Endodermal cell (in vitro differentiated cells): ENCODE measurements at places on chromosomes 2 and 18.
A peak's percentile ranks its signal among the peaks of the same experiment; 100 is the strongest.

DNA sequence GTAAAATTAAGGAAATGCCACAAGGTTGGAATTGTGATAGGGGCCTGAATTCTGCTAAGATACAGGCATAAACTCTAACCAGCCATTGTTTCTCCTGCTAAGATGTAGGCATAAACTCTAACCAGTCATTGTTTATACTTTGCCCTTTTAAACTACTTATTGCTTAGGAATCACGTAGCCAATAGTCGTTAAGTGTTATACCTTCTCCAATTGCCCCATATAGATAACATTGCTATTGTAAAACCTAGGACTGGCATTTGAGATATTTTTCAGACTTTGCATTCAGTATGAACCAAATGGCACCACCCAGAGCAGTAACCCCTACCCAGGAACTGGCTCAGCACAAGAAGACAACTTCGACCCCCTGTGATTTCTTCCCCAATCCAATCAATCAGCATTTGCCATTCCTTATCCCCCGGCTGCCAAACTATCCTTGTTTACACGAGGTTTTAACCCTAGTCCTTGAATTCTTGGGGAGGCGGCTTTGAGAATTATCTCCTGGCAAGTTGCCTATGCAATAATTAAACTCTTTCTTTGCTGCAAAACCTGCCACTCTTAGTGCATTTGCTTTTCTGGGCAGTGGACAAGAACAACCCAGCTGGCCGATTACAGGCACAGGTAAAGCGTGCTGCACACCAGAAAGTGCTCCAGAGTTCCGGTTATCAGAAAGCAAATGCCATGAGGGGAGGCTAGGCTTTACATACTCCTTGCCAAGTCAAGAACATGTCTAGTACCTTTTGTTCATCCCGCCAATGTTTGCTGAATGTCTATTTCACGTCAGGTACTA, 167.6 kb downstream of the LAMA1 start:
- no peak for DNase-seq

- no peak for DNase-seq
These were observed 436.4 kb upstream of the ST6GAL2 start for GRCh38 chr2:107322416-107322815.

- no peak for DNase-seq
These were observed 61.6 kb downstream of the TRIB2 start for GRCh38 chr2:12778369-12778768.

DNA sequence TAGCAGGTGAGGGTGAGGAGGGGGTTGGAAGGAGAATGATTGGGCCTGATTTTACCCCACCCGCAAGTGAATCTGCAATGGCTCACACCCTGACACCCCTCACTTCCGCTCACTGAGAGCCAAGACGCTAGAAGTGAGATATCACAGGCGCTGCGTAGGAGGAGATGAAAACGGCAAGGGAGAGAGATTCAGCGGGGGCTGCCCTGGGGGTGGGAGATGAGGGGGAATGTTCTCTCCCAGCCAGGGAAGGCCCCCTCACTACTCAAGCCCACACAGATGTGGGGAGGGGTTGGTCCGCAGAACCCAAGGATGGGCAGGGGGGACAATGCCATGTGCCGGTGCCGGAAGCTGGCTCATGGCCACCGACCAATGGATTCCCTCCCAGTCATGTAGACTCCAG, 32.9 kb downstream of the LOXHD1 start:
- DNase-seq = no peak

DNA sequence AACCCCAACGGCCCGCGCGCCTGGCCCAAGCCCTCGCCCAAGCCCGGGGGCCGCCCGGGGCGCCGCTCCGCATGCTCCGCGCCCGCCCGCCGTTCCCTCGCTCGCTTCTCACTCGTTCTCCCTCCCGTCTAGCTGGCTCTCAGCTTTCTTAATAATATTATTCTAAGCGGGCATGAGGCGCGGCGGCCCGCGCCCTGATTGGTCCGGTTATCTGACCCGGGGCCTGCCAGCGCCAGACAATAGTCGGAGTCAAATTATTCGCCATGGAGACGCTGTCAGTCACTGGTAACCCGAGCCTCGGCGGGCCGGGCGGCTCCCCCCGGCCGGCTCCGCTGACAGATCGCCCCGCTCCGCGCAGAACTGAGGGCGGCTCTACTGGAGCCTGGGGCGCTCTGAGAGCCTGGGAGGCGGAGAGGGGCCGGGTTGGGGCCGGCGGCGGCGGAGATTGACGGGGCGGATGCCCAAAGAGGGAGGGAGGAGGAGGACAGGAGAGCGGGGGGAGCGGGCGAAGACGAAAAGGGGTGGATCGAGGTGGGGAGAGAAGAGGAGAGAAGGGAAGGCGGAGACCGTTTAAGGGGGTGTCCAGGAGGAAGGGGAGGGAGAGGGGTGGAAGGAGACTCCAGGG, at the start of gene SIX2:
TSS of gene SIX2 (minus strand) at position 150 of the 625 bp plus-strand sequence. CDS start 342 bp downstream, outside the sequence.
- peak; percentile 98 for DNase-seq

- peak; percentile 48 for DNase-seq
These were observed 97.6 kb downstream of the NDUFA10 start for GRCh38 chr2:239927424-239927981.

DNA sequence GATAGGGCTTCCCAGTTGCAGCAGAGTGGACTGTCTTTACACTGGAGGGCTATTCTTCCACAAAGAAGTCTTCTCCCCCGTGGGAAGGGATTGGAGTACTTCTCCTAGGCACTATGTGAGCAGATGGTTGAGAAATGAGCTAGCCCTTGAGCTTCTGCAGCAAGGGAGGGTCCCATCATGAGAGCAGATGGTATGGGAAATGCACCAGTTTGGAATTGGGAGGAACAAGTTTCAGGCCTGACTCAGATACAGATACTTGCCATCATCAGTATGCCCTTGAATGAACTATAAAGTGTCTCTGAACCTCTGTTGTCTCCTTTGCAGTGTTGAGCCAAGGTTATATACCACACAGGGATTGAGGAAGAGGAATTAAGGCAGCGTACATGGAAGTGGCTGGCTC, 757.4 kb downstream of the RNF144A start:
- DNase-seq = no peak

DNA sequence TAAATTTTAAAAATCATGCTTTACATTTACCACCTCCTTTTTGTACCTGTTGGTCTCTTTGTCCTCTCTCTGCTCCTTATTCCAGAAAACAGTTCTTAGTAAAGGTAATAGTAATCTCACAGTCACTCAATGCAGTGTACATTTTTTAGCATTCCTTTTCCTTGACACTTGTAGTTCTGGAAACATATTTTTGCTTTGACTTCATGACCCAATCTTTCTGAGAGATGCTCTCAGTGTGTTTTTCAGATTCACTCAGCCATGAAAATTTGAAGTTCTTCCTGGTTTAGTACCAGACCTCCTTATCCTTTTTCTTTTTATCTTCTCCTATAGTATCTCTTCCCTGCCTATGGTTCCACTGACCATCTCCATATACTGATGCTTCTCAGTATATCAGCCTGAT, 747.5 kb upstream of the ZEB2 start:
- no peak for DNase-seq

GRCh38 chr2:102154946-102155702, 12.6 kb downstream of the IL1R1 start:
- no peak for DNase-seq

GRCh38 chr2:12928775-12929401, 212.2 kb downstream of the TRIB2 start:
- DNase-seq = no peak

DNA sequence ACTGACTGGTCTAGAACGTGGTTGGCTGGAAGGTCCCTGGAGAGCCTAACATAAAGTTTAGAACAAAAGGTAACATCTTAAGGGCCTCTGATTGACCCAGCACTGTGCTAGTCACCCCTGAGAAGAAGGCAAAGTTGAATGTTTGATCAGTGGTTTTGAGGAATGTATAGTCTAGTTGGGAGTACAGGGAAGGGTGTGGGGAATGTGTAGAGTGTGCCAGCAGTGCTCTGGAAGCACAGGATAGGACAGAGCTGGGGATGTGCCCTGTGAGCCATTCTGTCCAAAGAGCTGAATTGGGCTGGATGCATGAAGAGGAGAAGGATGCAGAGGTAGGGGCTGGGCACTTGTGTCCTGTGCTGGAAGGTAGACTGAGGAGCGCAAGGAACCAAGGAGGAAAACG, 41.0 kb upstream of the DOCK10 start:
- DNase-seq = no peak

DNA sequence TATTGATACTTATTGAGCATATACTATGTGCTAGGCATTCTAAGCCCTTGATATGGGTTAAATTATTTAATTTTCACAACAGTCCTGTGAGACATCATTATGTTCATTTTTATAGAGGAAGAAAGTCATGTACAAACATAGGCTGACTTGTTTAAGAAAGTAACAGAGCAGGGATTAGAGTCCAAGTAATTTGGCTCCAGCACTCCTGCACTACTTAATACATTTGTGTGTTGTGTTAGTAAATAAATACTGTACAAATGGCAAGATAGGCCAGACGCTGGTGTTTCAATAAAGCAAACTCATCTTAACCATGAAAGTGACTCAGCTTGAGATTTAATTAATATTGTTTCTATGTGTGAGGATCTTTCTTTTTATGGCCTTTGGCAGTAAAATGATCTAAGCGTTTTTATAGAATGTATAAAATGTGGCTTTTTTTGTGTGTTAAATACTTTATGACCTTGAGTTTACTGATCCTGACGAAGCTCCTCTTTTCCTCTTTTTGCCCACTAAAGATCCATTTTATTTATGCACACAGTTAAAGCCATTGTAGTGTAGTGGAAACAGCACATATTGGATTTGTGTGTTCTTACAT, 21.3 kb downstream of the NBEAL1 start:
- DNase-seq = no peak
